Activated CD8-positive, alpha-beta memory T cell treated with anti-CD3 and anti-CD28 coated beads, Interleukin-2, amount 50 U/mL, for 48 hours (primary cell): ENCODE measurements at places on chromosomes 6 and 20.

DNA sequence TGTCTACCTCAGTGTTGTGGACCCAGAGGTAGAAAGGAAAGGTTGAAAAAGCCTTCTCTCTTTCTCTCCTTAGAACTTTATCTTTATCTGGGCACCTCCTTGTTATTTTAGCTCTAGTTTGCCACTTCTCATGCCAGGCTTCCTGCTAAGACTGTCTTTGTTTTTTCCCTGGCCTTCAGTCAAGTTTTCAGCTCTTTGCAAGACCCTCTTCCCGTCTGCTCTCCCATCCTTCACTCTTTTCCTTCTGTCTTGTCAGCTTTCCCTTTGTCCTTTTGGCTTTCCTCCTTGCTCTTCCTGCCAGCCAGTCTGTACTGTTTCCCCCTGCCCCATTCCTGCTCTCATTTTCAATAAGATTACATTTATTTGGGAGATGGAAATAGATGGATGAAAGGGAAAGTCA lies 86.8 kb upstream of the CCN6 start:
- DNase-seq: no peak

DNA sequence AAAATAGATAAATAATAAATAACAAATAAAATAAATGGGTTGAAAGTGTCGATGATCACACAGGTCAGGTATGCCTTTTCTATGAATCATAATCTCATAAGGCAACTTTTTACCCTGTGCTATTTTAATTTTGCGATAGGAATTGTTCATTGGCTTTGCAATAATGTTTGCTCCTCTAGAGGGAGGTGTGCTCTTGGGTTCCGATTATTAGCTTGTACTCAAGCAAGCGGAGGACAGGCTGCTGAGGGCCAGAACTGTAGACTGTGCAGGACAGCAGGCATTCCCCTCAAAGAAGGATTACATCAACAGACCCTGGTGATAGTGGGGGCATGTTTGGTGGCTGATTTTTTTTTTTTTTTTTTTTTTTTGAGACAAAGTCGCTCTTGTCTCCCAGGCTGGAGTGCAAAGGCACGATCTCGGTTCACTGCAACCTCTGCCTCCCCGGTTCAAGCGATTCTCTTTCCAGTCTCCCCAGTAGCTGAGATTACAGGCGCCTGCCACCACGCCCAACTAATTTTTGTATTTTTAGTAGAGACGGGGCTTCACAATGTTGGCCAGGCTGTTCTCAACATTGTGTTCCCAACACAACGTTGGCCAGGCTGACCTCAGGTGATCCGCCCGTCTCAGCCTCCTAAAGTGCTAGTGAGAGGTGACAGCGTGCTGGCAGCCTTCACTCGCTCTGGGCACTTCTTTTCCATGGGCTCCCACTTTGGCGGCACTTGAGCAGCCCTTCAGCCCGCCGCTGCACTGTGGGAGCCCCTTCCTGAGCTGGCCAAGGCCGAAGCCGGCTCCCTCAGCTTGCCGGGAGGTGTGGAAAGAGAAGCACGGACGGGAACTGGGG lies 35.6 kb downstream of the RIOK1 start:
- DNase-seq: no peak

DNA sequence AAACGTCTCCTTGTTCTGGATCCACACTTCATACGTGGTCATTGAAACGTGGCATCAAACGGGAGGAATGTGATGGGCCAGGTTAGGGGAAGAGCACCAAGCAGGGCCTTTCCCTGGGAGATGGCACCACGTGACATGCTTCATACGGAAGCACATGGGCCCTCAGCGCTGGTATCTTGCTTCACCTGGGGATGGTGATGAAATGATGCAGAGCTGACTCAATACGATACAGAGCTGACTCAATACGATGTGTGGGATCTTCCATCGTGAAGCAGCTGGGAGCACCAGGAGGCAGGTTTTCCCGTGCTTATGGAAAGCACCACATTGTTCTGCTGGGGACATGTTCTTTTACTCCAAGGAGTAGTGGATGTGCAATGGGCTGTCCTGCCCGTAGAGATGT lies 22.5 kb upstream of the TAGAP start:
- no peak for DNase-seq

- no peak for DNase-seq
Observed at GRCh38 chr6:20115246-20115980, 96.9 kb downstream of the MBOAT1 start.

DNA sequence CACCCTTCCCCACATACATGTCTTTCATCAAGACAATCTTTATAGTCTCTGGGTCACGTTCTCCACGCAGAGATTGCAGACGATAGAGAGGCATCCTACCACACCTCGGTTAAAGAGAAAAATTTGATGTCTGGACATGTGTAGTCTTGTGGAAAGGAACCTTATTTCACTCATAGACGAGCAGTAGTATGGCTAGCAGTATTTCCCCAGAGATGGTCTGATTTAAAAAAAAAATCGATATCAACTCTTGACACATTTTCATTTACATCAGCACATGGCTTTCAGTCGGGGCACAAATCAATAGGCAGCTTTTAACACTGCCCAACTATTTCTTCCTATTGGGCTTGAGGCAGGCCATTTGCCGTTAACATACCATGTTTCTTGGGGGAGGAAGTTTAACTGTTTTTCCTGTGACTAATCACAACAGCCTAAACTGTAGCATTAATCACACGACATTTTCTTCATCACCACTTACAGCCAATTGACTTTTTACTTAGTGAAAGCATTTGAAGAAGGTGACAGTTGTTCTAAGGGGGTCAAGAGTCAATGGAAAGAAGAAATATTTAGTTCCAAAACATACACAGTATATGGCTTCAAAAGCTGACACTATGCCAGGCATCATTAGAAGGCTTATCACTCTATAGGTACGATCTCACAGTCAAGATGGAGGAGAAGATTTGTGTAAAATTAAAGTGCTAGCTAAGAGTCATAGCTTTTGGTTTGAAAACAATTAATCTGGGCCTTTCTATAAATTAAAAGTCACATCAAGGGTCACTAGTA lies 129.5 kb upstream of the HDAC2 start:
- DNase-seq: no peak

DNA sequence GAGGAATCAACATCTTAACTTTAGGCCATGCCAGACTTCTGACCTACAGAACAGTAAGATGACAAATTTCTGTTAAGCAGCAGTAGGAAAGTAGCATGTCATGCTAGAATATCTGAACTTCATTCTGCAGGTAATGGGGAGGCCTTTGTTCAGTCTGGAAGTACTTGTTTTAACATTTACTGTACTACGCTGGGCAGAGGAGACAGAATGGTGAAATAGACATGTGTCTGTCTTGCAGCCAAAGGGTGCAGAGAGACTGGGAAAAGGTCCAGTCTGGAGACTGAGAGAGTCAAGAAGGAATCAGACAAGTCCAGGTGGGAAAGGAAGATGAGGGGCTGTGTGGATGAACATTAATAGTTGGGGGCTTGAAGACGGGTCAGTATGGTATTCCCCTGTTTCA lies 17.5 kb upstream of the ZBTB2 start:
- DNase-seq: no peak

- DNase-seq: no peak
Observed at GRCh38 chr6:146240807-146241206, 211.9 kb downstream of the GRM1 start.

DNA sequence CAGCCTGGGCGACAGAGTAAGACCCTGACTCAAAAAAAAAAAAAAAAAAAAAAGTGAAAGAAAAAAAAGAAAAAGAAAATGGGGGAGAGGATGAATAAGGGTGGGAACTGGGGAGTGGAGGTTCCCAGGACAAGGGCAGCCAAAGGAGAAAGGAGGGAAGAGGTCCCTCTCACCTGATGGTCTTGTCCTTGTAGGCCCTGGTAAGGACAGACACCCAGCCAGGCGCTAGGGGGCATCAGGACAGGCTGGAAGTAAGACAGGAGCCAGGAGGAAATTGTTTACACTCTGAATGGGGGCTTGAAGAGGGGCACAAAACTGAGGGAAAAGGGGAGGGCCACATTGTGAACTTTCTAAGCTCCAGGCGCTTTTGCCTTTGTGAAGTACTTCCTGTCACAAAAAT lies 2.3 kb upstream of the ALDH5A1 start:
- no peak for DNase-seq

- no peak for DNase-seq
Observed at GRCh38 chr6:79446006-79446405, 91.2 kb downstream of the LCA5 start.

DNA sequence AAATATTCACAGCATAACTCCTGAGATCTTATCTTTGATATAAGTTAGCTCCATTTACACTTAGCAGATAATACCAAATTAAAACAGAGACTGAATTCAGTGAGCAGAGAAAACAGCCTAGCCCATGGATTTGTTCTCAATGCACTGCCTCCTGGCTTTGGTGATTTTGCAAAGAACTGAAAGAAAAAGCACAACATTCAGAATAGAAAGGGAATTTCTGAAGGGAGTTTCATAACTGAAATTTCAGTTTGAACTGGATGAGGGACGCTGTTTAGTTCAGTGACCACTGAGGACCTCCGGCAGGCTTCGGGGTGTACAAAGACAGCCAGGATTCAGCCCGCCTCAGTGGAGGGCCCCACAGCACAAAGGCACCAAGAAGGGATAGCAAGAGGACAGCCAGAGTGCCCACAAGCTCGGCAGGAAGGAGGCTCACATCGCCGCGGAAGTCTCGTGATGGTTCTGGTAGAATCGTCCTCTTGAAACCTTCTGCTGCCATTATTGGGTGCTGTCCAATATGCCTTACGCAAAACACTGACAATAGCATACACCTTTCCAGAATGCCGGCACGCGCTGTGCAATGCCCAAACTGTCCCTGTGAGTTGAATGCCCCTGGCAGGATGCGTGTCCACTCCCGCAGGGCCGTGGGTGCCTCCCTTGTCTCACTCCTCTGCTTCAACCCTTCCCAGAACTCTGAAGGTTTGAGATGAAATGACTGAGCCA lies 9.7 kb upstream of the IRF4 start:
- no peak for DNase-seq

DNA sequence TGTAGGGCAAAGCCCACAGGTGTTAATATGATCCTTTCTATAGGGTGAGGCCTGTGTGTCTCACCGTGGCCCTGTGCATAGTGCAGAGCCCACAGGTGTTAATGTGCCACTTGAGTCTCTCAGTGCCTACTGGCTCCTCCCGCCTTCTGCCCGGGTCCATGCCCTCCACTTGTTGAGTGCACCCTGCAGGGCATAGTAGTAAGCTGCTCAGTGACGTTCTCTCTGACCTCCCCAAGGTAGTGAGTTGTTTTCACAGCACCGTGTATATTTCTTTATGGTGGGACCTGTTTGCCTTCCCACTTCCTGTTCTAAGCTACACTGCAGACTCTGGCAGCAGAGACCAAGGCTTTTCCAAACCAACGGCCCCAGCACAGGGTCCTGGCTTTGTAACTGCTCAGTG lies 64.5 kb upstream of the SLC22A1 start:
- no peak for DNase-seq

DNA sequence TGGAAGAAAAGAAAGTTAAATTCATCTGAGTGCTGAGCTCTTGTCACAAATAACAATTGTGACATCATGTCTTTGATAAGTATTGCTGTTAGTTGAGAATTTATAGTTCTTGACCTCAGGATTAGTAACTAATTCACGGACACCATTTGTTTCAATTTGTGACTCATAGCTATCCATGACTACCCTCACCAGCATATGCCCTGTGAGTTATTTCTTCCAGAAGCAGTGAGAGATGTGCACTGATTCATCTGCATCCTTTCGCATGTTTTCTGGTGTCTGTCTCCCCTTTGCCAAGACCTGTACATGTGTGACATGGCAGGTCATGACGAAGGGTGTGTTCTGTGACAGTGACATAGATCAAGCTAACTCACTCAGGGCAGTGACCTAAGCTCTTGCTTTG lies 86.9 kb downstream of the SOBP start:
- no peak for DNase-seq

DNA sequence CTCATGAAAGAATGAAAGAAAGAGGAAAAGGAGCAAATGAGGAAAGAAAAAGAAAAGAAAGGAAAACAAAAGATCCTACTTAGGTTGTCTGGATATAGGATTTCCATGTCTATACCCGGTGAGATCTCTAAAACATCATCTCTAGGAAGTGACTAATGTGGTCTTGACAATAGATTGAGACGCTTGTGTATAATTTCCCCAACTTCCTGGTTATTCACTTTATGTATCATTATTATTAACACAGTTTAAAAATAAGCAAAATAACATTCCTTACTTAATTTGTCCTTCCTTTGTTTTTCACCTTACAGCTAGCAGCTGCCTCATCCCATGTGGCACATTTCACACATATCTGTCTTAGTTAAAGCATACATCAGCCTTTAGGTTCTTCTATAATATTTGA lies 27.0 kb downstream of the LAMA4 start:
- DNase-seq: no peak

DNA sequence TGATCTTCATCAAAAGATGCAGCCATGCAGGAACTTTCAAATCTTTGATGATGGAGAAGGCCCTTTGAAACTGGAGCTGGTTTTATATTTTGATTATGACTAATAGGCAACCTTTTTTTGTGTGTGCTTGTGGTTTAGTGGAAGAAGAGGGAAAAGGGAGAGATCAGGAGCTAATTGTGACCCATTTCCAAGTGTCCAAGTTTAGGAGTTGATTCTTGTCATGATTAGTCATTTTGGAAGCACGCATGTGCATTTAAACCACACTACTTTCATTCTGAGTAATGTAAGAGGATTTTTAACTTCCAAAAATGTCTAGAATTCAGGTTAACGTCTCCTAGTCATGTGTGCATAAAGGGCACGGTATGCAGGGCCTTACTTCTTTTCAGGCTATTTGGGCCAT lies 3.5 kb downstream of the FOXO3 start:
- DNase-seq: no peak

DNA sequence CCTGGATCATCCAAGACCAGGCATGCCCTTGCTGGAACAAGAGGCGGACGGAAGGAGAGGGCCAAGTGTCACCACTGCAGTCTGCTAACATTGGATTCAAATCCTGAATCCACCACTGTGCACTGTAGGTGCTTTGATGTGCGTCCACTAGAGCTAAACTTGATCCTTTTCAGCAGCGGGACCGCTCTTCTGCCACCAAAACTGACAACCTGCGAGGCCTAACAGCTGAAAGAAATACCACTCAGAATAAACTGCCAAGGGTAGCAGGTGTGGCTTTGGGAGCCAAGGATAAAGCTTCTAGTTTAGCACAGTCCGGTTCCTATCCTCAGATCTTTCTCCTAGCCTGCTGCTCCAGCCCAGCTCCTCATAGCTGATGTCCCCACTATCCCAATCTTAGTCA lies 108.0 kb downstream of the ATXN1 start:
- DNase-seq: no peak

DNA sequence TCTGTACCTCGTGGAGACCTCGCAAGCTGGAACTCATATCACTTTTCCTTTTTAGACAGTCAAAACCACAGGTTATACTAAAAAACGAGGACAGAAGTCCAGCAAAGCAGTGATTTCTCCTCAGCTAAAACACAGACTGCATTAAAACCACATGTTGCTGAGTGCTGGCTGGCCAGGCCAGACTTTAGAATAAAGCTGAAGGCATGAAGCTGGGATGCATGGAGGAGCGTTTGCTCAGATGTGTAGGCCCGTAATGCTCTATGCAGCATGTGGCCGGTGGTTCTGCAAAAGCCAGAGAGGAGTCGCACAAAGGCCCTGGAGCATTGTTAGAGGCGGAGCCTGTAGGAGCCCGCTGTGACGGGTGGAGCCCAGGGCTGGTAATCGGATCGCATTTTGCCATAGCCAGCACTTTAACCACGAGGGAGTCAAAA lies 83.6 kb downstream of the SMOC2 start:
- no peak for DNase-seq
